ENCODE measurements at places on chromosomes 6 and 20. TPM values are rescaled to one million over a fixed set of nuclear protein-coding genes. Genes with fewer than 3 reads are reported as not detected.

DNA sequence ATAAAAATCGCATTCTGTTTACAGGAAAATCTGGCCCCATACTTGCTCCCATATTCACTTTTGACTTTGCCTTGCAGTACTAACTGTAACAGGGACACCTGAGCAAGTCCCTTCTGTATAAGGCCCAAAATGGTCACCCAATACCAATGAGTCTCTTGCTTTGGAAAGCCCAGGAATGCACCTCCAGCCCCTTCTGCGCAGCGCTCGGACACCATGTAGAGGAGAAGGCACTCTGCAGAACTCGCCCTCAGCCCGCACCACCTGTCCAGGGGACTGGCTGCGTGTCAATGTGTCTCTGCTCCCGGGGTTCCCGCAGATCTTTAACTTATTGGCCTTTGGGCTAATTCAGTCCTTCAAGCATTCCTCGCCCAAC lies 746 bp upstream of the PRND start:
- H3K27me3 ChIP-seq, result no peaks in the 10 kb centered on the region
- no peak overlapping the region for H3K4me3 ChIP-seq
- H3K27ac ChIP-seq, result no peak overlapping the region
- H3K4me1 ChIP-seq, result peaks cover 4% of the 10 kb centered on the region
- DNase-seq, result no peak

DNA sequence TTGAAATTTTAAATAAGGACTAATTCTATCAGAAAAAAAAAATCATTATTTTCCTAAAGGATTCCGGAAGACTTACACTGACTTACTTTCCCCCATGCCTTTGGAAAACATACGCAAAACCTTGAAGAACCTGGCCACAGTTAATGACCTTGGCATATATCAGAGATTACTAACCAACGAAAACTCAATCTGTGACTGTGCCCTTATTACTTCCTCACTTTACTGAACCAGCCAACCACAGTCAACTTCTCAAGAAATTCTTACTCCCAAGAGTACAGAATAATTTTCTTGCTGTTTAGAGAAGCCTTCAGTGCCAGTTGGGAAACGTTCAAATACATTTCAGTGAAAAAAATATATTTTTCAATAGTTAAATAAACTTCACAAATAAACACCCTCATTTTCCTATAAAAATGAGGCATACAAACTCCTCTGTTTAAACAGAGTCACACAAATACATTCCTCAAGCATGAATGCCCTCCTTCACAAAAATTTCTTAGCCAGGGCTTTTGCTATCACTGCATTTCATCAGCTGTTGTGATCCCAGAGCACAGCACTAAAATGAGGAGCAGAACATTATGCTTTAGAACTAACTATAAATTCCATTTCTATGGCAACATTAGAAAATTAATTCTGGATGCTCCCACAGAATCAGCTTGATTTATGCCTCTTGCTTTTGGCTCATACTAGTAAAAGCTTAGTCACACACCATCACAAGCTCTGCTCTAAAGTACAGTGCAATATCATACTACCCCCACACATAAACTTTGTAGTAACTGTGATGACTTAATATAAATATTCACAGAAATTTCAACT lies 117.6 kb downstream of the DST start:
- peaks cover 12% of the 10 kb centered on the region for H3K4me1 ChIP-seq
- no peaks in the 10 kb centered on the region for H3K36me3 ChIP-seq
- H3K4me3 ChIP-seq, result no peak overlapping the region
- no peak overlapping the region for H3K27ac ChIP-seq
- DNase-seq, result no peak

GRCh38 chr6:70651326-70651905 lies 16.3 kb upstream of the SMAP1 start:
- H3K4me1 ChIP-seq, result no peaks in the 10 kb centered on the region
- H3K27ac ChIP-seq, result no peak overlapping the region
- DNase-seq, result no peak
- H3K36me3 ChIP-seq, result no peaks in the 10 kb centered on the region

DNA sequence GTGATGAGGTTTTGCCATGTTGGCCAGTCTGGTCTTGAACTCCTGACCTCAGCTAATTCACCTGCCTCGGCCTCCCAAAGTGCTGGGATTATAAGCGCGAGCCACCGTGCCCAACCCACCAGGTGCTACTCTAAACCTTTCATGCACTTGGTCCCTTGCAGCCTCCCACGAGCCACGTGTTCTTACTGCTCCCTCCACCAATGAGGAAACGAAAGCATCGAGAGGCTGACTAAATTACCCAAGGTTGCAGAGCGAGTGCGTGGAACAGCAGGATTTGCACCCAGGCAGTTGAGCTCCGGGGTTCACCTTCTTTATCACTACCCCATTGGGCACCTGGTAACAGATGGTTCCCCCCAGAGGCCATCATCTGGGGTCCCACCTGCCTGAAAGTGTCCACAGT lies 208.3 kb downstream of the LY86 start:
- no peaks in the 10 kb centered on the region for H3K36me3 ChIP-seq
- no peak overlapping the region for H3K27ac ChIP-seq
- no peak for DNase-seq
- no peaks in the 10 kb centered on the region for H3K27me3 ChIP-seq

DNA sequence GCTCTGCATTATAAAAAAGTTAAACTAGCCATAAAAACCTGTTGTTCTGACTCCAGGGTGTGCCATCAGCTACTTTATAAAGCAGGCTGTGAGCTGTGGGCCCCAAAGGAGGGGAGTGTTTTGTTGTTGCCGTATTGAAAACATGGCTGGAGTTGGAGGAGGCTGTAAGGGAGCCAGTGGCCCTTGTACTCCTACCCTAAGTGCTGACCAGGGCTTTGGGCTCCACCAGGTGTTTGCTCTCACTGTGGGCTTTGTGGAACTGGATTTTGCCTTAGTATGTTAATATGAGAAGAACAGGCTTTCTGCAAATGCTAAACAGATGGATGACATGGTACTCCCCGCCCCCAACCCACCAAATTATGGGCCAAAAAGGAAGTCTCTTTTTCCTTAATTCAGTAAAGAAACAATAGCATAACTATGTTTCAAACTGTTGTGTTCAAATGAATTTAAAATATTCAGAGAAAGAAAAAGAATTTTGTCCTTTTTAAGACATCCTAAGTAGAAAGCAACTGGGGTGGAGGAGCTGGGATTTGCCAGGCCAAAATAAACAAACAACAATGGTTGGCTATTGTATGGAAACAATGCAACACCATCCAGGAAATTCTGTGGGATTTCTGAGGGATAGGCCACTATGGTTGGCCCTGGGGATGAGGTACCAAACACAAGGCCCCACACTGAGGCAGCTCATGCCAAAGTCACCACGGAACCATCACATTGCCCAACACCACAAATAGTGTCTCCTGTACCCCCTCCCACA lies 63.3 kb downstream of the PLCG1 start:
- H3K4me3 ChIP-seq, result no peak overlapping the region
- no peaks in the 10 kb centered on the region for H3K4me1 ChIP-seq
- H3K36me3 ChIP-seq, result no peaks in the 10 kb centered on the region

GRCh38 chr20:47713163-47713562 lies 72.1 kb downstream of the SULF2 start:
- no peaks in the 10 kb centered on the region for H3K36me3 ChIP-seq
- H3K27me3 ChIP-seq, result no peaks in the 10 kb centered on the region
- H3K4me1 ChIP-seq, result no peaks in the 10 kb centered on the region
- H3K4me3 ChIP-seq, result no peak overlapping the region
- DNase-seq, result no peak
- no peak overlapping the region for H3K27ac ChIP-seq

GRCh38 chr6:53598265-53598907 lies 53.5 kb upstream of the GCLC start:
- H3K4me1 ChIP-seq, result peaks cover 8% of the 10 kb centered on the region
- no peak overlapping the region for H3K4me3 ChIP-seq
- no peaks in the 10 kb centered on the region for H3K27me3 ChIP-seq
- no peak for DNase-seq
- no peak overlapping the region for H3K27ac ChIP-seq
- H3K36me3 ChIP-seq, result no peaks in the 10 kb centered on the region

- no peaks in the 10 kb centered on the region for H3K27me3 ChIP-seq
- no peaks in the 10 kb centered on the region for H3K36me3 ChIP-seq
- peak overlapping the region; percentile 52 for H3K27ac ChIP-seq
- no peak overlapping the region for H3K4me3 ChIP-seq
Observed at GRCh38 chr20:36848078-36848660, 27.8 kb upstream of the TLDC2 start.

- no peak overlapping the region for H3K4me3 ChIP-seq
- no peak overlapping the region for H3K27ac ChIP-seq
- DNase-seq, result no peak
- no peaks in the 10 kb centered on the region for H3K27me3 ChIP-seq
- H3K4me1 ChIP-seq, result no peaks in the 10 kb centered on the region
Observed at GRCh38 chr20:56001106-56001785, 4.1 kb downstream of the CBLN4 start.

GLYATL3 gene
- not detected for total RNA-seq

GRCh38 chr6:3036861-3037637 lies 31.2 kb upstream of the RIPK1 start:
- H3K27ac ChIP-seq, result no peak overlapping the region
- no peaks in the 10 kb centered on the region for H3K36me3 ChIP-seq
- H3K27me3 ChIP-seq, result no peaks in the 10 kb centered on the region
- H3K4me1 ChIP-seq, result peaks cover 25% of the 10 kb centered on the region
- no peak overlapping the region for H3K4me3 ChIP-seq

- peaks cover 14% of the 10 kb centered on the region for H3K4me1 ChIP-seq
- H3K36me3 ChIP-seq, result peaks cover 22% of the 10 kb centered on the region
- no peak for DNase-seq
- peak within 1 kb of the TSS; percentile 80 for H3K27ac ChIP-seq
- no peaks in the 10 kb centered on the region for H3K27me3 ChIP-seq
Observed at GRCh38 chr20:62804627-62805154, at the start of gene OGFR. OGFR (plus strand) TSS chr20:62804835; CDS start chr20:62804860, 25 bp downstream.

DNA sequence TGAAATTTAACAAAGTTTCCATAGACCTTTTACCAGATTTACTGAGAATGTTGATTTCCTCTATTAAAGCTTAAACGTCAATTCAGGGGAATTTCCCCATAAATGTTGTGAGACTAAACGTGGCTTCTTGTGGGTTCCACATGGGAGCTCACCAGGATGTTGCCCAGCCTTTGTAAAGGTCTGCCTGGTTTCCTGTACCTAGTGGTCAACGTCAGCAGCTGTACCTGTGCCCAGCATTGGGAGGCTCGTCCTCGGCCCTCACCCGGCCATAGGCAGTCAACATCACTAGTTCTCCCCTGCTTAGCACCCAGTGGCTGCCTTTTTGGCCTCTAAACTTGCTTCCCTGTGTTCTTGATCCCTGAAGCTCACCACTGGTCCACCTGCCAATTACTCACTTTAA lies 22.1 kb upstream of the CD83 start:
- no peak overlapping the region for H3K27ac ChIP-seq
- H3K4me1 ChIP-seq, result no peaks in the 10 kb centered on the region
- DNase-seq, result no peak

TBXT gene
- not detected for total RNA-seq

- H3K4me3 ChIP-seq, result no peak overlapping the region
- H3K27ac ChIP-seq, result no peak overlapping the region
- DNase-seq, result no peak
Observed at GRCh38 chr6:166870602-166871208, 85.6 kb downstream of the RNASET2 start.

MRAP2 gene
- total RNA-seq, result 1.8 TPM

NCOA5 gene
- total RNA-seq, result 53.3 TPM

- no peaks in the 10 kb centered on the region for H3K27me3 ChIP-seq
- H3K4me3 ChIP-seq, result no peak overlapping the region
- no peaks in the 10 kb centered on the region for H3K36me3 ChIP-seq
- H3K27ac ChIP-seq, result no peak overlapping the region
- no peak for DNase-seq
Observed at GRCh38 chr6:143966312-143966711, 41.7 kb downstream of the PLAGL1 start.

DNA sequence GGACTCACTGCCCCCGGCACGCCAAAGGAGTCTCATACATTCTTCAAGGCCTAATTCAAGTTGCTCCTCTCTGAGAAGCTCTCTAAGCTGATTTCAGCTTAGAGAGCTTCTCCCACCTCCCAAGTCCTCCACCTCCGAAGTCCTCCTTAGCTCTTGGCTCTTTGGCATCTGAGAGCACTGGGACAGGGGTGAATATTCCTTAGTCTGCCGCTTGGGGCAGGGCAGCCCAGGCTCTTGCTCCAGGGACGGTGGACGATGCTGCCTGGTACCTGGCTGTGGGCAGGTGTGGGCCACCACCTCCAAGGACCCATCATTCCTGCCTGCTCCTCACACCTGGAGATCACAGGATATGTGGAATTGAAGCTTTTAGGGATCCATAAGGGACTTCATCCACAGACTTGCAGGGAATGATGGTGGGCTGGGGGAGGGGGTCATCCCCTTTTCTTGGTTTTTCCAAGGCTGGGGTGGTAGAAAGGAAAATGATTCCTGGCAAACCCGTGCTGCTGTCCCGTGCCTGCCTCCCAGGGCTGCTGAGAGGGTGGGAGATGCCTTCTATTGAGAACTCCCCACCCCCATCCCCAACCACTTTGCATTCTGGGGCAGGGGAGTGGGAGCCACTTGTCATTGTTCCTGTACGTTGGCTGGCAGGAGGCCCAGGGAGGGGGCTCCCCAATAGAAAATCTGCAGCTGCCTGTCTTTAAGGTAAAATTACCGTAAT lies 57.4 kb downstream of the ARHGAP40 start:
- peak; percentile 72 for DNase-seq
- H3K27ac ChIP-seq, result no peak overlapping the region
- no peaks in the 10 kb centered on the region for H3K4me1 ChIP-seq
- peaks cover 5% of the 10 kb centered on the region for H3K27me3 ChIP-seq
- no peak overlapping the region for H3K4me3 ChIP-seq

- H3K36me3 ChIP-seq, result no peaks in the 10 kb centered on the region
- no peak overlapping the region for H3K4me3 ChIP-seq
- no peaks in the 10 kb centered on the region for H3K4me1 ChIP-seq
- no peak for DNase-seq
- no peaks in the 10 kb centered on the region for H3K27me3 ChIP-seq
- no peak overlapping the region for H3K27ac ChIP-seq
Observed at GRCh38 chr6:15854826-15855710, 192.2 kb upstream of the DTNBP1 start.

- H3K4me3 ChIP-seq, result no peak overlapping the region
- peaks cover 20% of the 10 kb centered on the region for H3K4me1 ChIP-seq
- DNase-seq, result no peak
Observed at GRCh38 chr6:24872779-24873178, 63.0 kb downstream of the RIPOR2 start.

DNA sequence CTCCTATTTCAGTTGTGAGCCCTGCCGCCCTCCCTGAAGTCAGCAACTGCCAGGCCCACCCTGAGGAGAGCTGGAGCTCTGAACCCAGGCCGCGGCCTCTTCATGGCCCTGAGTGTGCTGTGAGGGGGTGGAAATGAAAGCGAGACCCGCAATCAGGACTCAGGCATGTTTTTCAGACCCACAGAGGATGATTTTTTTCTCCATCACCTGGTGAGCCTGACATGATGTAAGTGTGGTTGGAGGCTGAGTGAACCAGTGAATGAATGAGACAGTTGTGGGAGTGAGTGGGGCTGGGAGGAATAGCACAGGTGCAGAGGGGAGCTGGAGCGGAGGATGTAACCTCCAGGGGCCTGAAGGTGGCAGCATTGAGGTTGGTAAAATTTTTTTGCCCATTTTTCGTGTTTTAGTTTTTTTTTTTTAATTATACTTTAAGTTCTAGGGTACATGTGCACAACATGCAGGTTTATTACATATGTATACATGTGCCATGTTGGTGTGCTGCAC lies 18.3 kb downstream of the RAET1L start:
- peaks cover 4% of the 10 kb centered on the region for H3K4me1 ChIP-seq
- H3K27ac ChIP-seq, result no peak overlapping the region
- no peaks in the 10 kb centered on the region for H3K27me3 ChIP-seq
- peak; percentile 39 for DNase-seq

CCR6 gene
- total RNA-seq, result not detected

GRCh38 chr20:10047427-10047826 lies 12.6 kb downstream of the ANKEF1 start:
- no peaks in the 10 kb centered on the region for H3K36me3 ChIP-seq
- H3K4me1 ChIP-seq, result no peaks in the 10 kb centered on the region
- DNase-seq, result peak; percentile 46
- H3K27me3 ChIP-seq, result no peaks in the 10 kb centered on the region

Measured in Caco-2 (cell line).